ENCODE measurements at places on chromosomes 5 and 9. TPM values are rescaled to one million over a fixed set of nuclear protein-coding genes. Genes with fewer than 3 reads are reported as not detected.

DNA sequence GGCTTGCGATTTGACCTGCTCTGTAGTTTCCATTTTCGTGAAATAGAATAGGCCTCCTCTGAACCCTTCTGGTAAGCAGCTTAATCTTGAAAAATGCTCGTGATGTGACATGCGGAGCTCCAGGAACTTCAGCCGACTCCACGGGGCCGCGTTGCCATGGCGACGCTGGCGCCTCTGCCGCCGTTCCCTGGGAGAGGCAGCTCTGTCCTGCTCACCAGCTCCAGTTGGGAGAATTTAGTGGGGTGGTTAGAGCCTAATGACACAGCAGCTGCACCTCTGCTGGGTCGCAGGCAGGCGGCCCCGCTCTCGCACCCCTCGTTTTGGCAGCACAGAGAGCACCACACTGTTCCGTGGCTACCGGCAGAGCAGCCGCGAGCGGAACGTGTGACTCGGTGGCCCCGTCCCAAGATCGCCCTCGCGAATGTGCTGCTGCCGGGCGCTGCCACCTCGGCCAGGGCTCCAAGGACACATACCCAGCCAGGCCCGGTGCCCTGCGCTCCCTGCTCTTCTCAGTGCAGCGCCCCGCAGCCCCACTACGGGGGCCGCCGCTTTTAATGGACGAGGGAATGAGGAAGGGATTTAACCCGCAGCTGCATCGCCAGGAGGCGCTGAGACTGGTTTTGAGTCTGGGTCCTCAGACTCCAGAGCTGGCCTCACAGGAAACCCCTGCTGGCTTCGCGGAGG is 131.2 kb upstream of the LMX1B start:
- no peak for DNase-seq

GRCh38 chr5:94422812-94423211 is 195.6 kb downstream of the KIAA0825 start:
- no peak for DNase-seq

- no peak for DNase-seq
Observed at GRCh38 chr9:135486267-135487065, 6.9 kb downstream of the PPP1R26 start.

DNA sequence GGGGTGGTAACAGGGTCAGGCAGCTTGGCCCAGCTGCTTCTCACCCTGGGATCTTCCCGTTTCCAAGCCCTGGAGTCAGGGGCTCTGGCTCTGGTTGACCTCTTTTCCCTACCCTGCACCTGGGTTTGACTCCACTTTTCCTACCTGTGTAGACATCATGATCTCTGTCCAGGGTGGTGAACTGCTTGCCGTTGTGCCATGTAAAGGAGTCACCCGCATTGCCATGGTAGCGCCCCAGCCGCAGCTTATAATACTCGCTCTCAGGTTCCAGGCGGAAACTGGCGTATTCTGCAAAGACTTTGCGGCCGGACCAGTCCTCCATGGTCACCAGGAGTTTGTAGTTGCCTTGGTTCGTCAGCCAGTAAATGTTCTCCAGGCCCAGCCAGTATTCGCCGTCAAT is 30.9 kb downstream of the ANGPTL2 start:
- no peak for DNase-seq

SV2C gene
- not detected for total RNA-seq
